Substantia nigra (tissue), 51 donors: ENCODE measurements at places on chromosomes 2 and 18.

DNA sequence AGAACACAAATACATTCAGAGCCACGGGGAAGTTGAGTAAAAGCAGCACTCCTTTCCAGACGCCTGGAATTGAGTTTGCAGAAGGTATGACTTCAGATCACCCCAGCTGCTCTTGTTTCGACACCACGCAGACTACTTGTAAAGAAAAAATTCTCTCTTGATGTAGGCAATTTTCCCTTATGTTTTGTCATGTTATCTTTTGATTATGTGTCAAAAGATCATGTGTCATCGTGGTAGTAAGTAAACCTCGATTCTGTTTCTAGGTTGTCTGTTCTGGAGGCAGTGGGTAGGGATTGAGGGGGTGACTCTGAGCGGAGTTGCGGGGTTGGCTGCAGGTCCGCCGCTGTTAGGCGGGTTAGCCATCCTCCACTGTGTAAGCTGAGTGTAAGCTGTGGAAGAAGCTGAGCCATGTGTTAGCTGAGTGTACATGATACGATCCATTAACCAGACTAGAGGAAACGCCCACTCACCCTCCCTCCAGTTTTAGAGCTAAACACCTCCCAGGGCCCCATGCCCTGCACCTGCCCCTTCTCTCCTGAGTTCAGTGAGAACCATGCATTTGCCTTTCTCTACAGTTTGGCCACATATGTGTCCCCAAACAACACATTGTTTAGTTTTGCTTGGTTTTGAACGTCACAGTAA, 181.8 kb downstream of the SNTG2 start:
- DNase-seq = no peak

DNA sequence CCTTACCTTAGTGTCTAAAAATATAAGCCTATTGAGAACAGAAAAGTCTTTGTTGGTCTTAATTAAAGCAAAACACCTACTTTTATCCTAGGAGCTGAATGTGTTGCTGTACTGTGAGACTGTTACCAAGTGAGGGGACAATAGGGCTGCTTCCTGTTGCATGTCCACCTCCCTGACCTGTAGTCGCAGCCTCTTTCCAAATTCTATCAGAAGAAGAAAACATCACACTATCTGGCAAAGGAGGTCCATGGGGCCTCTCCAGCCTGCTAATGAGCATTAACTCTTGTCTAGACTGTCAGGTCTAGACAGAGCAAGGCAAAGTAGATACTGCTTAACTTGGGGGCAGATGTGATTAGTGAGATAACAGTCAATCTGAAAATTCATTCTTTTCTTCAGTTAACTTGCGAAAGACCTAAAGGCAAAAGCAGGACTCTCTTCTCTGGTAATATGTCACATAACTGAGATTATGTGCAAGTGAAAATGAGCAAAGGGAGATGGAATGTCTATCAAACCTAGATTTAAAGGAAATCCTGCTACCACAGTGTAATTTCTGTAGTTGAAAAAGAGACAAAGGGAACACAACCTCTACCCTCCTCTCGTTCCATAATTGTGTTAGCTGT, 66.9 kb downstream of the CDH20 start:
- no peak for DNase-seq

- no peak for DNase-seq
These were observed 183.7 kb downstream of the KLHL29 start for GRCh38 chr2:23568626-23569190.

DNA sequence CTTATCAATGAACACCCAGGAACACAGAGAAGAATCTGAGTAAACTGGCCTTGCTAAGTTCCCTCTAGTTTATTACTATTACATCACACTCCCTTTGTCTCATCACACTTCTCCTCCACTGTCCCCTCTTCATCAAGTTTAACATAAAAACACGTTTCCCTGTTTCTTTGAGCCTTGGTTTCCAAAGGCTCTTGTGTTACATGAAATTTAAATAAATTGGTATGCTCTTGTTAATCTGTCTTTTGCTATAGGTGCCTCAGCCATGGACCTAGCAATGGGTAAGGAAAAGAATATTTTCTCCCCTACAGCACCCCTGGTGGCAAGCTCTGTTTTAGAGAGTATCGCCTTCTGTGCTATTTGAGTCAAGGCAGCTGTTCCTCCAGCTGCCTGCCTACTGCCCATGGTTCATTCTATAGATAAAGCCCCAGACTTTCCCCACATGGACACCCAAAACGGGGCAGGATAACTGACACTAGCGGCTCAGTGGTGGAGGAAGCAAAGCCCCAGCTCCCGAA, 31.8 kb downstream of the TGIF1 start:
- DNase-seq = no peak

- DNase-seq = no peak
These were observed 231.5 kb downstream of the PRKCE start for GRCh38 chr2:45882707-45883602.

- DNase-seq = no peak
These were observed 28.0 kb downstream of the GCG start for GRCh38 chr2:162123806-162124758.

DNA sequence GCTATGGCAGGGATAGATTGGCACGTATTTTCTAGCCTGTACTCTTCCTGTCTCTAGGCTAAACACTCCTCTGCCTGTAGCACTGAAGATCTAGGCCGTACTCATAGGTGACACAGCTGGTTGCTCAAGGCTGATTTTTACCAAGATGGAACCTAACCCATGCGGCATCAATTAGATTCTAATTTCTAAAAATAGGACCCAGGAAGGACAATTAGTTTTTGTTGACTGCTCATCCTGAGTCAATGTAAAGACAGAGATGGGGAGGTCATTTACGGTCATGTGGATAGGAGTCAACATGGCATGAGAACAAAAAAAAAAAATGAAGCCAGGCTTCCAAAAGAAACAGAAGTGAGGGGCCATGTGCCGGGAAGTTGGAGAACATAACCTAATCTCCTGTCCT, 360.7 kb upstream of the ETAA1 start:
- DNase-seq = no peak

GRCh38 chr18:33350256-33350655, 90.3 kb downstream of the CCDC178 start:
- no peak for DNase-seq

GRCh38 chr2:30437809-30438548, 9.1 kb upstream of the LCLAT1 start:
- no peak for DNase-seq

- no peak for DNase-seq
These were observed 28.2 kb upstream of the INO80C start for GRCh38 chr18:35525795-35526494.

GRCh38 chr18:26809346-26809745, 56.2 kb downstream of the AQP4 start:
- no peak for DNase-seq

DNA sequence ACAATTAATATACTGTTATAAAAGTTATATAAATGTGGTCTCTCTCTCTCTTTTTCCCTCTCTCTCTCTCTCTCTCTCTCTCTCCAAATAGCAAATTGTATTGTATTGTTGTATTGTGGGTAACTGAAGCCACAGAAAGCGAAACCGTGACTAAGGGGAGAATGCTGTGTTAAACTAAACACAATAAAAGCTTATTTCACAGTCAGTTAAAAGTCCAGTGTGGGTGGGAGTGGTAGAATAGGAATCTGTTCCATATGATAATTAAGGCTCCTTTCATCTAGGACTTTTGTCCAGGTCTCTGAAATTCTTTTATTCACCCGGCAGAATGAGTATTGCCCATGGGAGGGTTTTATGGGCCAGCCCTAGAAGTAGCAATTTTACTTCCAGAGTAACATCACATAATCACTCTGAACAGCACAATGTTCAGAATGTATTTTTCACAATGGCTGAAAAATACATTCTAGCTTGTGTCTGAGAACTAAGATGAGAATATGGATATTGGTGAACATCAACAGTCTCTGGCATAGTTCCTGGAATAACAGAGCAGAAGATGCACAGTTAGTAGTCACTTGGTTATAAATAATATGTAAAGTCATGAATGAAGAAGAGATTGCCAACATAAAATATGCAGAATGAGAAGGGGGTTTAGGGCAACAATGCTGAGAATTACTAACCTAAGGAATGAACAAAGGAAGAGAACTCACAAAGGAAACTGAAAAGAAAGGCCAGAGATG, 399.1 kb downstream of the PLCL1 start:
- DNase-seq = no peak

GRCh38 chr2:112768432-112768831, 4.0 kb upstream of the CKAP2L start:
- DNase-seq = no peak

GRCh38 chr2:157743051-157743450, 114.4 kb upstream of the ACVR1C start:
- DNase-seq = no peak

DNA sequence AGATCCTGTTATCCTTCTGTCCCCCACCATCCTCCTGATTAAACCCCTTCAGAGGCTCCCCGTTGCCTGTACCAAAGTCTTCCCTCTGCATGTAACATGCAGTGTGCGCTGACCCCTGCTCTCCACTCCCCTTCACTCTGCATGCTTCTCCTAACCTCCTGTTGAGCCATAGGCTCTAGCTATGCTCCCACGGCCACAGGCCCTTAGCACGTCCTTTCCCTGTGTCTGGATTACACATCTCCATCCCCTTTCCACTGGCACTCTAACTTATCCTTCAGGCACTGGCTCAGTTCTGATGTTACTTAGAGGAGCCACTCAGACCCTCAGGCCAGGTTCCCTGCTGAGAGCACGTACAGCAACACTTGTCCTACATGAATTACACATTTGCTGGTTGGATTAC, 29.4 kb upstream of the EDAR start:
- no peak for DNase-seq

GRCh38 chr2:201794294-201794693, 12.0 kb upstream of the CDK15 start:
- no peak for DNase-seq

DNA sequence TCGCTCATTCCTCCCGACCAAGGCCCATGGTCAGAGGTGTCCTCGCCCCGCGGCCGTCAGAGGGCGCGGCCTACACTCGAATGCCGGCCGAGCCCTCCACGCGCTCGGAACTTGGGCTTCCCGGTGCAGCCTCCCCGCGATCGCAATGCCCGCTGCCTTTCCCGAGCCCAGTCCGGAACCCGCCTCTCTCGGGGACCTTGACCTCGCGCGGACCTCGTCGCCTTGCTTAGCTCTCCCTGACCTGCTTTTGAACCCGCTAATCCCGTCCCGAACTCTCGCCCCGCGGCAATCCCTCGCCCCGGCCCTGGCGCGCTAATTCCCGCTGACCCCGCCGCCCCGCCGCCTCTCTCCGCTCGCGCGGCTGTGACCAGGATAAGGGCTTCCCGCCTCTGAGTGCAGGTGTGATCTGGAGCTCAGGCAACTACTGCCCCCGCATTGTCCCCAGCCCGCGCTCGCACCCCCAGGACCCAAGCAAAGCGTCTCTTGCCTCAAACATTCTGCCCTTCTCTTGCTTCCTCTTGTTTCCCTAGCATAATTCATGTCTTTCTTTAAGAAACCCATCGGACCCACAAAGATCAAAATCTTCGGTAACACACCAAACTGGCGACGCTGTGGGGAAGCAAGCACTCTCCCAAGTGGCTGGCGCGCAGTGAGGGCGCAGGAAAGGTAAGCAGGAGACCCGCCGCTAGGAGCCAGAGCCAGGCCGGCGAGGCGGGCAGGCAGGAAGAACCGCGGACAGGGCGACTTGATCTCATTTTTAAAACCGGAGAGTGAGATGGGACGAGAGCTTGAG, 46.6 kb upstream of the ATP6V1B1 start:
- DNase-seq = no peak

DNA sequence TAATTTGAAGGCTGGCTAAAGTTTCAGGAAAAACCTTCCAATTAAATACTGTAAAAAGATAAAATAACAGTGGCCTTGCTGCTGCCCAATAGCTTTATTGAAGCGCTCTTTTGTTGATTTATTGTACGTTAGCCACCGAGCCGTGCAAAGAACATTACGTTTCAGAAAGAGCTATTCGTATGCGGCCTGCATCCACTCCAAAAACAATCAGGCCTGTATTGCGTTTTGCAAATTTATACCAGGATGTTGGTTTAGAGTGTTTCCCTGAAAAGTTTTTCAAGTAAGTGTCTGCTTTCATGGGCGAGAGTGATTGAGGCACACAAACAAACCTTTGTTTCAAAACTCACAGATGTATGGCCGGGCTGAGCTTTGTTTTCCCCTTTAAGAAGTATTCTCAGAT, 257.2 kb upstream of the SALL3 start:
- DNase-seq = no peak

- DNase-seq = no peak
These were observed 3.6 kb upstream of the ARHGEF33 start for GRCh38 chr2:38886063-38886462.

DNA sequence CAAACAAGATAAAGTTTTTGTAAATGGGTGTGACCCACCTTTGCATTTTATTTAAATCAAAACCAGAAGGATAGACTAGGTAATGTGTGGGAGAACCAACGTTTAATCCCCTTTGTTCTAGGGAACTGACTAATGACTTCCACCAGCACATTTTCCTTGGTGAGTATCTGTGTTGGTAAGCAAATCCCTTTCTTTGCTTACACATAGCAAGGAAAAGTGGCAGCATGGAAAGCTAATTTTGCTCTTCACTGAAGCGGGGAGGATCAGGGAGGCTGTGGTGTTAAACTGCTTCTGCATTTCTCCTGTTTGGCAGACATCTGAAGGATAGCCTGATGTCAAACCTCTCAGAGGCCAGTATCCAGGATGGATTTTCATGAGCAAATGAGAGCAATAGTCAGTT, 331.1 kb downstream of the PTPRM start:
- no peak for DNase-seq

- no peak for DNase-seq
These were observed 7.3 kb upstream of the DUSP2 start for GRCh38 chr2:96152304-96153161.

DNA sequence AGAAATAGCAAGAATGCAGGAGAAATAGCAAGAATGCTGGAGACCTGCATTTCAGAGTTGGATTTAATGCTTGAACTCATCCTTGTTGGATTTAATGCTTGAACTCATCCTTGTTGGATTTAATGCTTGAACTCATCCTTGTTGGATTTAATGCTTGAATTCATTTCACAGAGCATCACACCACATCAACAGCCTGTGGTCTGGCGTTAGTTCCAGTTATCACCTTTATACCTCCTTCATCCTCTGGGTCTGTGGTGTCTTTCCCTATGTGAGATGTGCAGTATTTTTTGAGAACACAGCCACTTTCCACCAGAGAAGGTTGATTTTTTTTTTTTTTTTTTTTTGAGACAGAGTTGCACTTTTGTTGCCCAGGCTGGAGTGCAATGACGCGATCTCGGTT, 546.4 kb upstream of the SOX11 start:
- no peak for DNase-seq

- no peak for DNase-seq
These were observed 288.3 kb upstream of the FBXO11 start for GRCh38 chr2:48194641-48195040.

GRCh38 chr2:62307469-62308389, 111.8 kb downstream of the B3GNT2 start:
- no peak for DNase-seq

DNA sequence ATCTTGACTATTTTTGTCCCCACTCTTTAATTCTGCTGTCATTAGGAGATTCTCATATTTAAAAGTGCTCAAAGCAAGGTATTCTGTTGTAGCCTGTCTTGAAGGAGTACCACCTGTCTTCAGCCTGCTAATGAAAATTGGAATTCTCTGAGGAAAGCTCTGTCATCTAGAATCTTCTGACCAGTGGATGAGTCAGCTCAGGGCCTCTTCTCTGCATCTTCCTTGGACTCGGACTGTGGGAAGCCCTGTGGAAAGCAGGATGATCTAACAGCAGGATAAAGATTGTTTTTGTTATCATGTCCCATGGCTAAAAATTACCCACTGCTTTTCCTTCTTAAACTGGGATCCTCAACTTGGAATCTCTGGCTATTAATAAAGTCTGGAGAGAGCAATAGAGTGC, 18.7 kb upstream of the TMEM200C start:
- no peak for DNase-seq
